Left ventricle myocardium superior (tissue), 1 donor: ENCODE measurements at places on chromosomes 4 and X.
A peak's percentile ranks its signal among the peaks of the same experiment; 100 is the strongest.

GRCh38 chrX:19070555-19070994 is 51.7 kb downstream of the ADGRG2 start:
- DNase-seq = peak; percentile 39

- DNase-seq = no peak
These were observed 122.3 kb downstream of the ARHGAP10 start for GRCh38 chr4:147854154-147854553.

- DNase-seq = no peak
These were observed 43.7 kb downstream of the MAGEB16 start for GRCh38 chrX:35841872-35842271.

- DNase-seq = no peak
These were observed 118.2 kb downstream of the NAF1 start for GRCh38 chr4:163048447-163048846.

DNA sequence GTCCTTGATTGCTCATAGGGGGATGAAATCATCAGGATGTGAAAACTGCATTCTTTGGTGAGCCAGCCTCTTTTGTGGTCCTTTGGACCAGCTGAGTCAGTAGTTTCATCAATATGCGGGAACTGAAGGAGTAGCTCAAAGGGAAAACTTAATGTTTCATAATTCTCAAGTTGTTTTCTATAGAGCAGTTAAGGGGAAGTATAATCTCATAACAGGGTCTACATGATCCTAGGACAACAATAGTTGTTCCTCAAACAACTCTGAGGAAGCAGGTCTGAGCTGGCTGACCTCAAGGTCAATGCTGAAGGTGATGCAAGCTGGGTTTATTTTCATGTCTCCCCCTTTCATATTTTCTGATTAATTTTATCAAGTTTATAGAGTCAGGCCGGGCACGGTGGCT is 36.1 kb upstream of the IRF2 start:
- no peak for DNase-seq

DNA sequence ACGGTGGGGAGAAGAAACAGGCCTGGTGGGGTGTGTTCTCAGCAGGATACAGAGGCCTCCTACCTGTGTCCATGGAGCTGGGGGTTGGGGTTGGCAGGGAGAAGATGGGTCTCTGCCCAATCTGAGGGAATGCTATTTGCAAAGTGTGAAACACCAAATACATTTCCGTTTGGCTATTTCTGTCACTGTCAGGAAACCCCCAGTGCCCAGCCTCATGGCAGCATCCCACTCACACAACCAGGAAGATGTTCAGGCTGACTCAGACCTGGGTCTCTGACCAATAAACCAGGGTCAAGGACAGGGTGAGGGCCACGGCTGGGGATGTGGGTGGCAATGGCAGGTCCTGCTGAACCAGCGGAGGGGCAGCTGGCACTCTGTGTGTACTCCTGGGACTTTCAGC is 41.3 kb downstream of the BCOR start:
- no peak for DNase-seq

DNA sequence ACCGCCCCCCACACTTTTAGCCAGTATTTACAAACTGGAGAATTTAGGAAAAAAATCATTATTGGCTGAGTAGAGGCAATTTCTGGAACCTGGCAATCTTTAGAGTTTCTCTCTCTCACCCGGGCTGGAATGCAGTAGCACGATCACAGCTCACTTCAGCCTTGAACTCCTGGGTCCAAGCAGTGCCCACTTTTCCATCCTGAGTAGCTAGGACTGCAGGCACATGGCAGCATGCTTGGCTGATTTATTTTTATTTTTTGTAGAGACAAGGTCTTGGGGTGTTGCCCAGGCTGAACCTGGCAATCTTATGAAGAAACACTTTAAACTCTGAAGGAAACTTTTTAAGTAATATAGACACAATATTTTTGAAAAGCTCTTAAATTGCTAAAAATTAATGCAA is 120.1 kb downstream of the AFF1 start:
- DNase-seq = no peak

DNA sequence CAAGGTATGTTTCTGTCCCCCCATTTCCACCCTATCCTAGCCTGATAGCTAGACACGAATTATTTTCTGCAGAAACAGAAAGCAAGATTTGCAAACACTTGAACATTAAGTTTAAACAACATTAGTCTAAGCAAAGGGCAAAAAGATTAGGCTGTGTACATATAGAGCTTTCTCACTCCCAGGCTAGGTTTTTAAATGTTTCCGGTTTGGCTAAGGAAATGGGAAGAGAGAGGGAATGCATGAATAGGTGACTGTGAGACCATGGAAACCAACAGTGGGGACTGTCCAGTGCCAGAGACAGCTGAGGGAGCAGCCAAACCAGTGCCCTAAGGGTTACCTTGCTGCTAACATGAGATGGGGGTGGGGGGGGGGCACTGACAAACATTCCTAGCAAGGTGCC is 242.7 kb downstream of the SCFD2 start:
- no peak for DNase-seq

- no peak for DNase-seq
These were observed 11.8 kb upstream of the CPE start for GRCh38 chr4:165367040-165367439.

- no peak for DNase-seq
These were observed 106.7 kb downstream of the PDLIM5 start for GRCh38 chr4:94558392-94558904.

DNA sequence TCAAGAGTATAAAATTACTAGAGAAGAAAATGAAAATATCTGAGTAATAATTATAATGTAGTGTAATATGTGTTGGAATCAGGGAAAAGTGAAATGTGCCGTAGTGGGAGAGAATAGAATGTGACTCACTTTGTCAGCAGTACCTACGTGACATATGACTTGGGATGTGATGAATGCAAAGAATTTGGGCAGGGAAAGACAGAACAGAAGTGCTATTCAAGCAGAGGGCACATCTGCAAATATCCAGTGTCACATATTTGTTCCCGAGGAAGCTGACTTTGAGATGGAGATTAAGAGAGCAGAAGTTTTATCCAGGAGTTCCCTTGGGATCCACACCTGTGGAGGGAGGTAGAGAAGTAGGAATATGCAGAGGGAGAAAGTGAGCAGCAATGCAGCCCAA is 69.3 kb upstream of the HS3ST1 start:
- DNase-seq = no peak

DNA sequence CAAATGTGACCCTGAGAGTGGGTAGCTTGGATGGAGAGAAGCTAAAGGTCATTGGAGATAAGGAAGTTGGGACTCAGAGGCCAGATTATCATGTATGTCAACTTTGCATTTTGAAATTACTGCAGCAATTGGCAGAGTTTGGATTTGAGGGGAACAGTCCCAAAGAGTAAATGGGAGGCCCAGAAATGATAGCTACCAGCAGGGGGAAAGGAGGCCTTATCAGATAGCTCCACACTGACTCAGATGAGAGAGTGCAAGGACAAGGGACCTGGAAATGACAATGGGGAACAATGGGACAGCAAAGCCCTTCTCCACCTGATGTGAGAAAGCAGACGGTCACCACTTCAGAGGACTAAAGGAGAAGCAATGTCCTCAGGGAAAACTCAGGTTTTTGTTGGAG is 201.5 kb upstream of the JADE1 start:
- no peak for DNase-seq

DNA sequence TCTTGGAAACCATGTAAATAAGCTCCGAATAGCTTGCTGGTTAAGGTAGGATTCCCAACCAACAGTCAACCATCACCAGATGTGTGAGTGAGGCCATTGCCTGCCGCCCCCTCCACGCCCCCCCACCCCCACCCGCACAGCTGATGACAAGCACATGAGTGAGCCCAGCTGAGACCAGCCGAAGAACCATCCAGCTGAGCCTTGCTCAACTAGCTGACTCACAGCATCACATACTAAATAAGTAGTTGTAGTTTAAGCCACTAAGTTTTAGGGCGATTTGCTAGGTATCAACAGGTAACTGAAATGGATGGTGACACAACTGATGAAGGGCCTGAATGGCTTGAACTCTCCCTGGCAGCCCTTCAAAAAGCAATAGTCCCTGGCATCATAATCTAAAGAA is 1.6 kb upstream of the CCDC149 start:
- no peak for DNase-seq

DNA sequence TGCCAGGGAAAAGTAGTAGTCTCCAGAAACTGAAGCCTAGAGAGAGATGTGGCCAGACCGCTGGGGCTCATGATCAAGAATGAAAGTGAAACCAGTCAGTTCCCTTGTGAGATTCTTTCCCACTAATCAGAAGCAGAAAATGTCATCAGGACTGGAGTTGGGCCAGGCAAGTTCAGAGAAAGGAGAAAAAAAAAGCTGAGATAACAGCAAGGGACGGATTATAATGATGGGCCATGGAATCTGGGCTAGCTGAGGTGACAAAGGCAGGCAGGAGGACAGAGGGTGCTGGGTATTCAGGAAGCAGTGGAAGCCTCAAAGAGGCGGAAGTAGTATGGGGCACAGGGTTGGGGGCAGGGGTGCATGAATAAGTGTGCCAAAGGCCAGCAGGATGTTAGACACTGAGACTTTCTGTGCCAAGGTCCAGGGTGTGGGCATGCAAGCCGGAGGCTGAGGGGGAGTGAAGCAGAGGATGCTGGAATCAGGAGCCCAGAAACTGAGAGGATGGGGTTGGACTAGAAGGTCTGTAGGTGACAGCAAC is 2.5 kb downstream of the CXorf38 start:
- peak; percentile 37 for DNase-seq

DNA sequence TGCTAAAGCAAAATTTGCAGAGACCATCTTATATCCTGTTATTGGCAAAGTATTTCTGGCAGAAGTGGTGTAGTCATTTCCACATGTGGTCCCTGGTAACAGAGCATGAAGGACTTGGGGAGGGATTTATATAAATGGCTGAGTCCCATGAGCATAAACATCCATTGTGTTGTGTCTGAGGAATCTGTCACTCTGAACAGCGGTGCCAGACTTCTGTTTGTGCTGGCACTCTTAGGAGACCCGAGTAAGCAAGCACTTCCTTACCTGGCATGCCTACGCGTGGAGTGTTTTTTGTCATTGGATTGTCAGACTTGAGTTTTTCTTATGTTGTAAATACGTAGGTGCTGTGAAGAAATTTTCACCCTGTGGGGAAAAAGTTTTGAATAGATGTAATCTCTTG is 285.9 kb downstream of the ARHGAP10 start:
- DNase-seq = peak; percentile 40

- no peak for DNase-seq
These were observed 2403.2 kb downstream of the ARAP2 start for GRCh38 chr4:33841120-33841519.

DNA sequence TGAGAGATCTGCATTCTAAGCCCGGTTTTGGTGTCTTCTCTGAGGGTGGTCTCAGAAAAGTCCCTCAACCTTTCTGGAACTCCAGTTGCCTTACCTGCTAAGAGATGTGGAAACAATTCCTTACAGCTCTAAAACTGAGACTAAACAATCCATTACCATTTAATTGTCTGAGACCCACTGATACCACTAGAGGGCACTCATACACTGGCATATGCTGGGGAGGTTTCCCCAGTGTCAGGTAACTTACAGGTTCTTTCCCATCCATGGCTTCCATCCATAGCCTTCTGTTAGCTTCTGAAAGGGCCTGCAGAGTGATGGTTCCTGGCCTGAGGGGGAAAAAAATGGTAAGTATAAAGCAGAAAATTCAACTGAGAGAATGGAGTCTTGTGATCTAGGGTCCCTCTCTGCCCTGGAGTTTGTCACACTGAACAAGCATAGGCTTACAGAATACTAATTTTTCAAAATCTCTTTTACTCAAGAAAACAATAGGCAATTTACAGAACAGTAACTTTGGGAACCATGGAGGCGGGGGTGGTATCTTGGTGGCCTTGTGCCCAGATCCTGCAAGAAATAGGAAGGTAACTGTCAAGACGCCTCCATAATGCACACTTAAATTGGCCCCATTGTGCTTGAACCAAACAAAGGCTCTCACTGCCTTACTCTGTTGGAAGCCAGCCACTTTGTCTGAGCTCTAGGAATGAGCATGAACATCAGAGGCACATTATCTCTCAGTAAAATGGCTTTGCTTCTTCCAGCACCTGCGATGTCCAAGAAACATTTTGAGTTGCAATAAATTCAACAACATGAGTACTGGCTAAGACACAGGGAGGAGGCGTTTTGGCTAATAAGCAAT is 236.1 kb downstream of the OPHN1 start:
- DNase-seq = no peak

GRCh38 chr4:143406523-143406922 is 69.8 kb downstream of the GAB1 start:
- DNase-seq = peak; percentile 54

GRCh38 chr4:106851726-106852125 is 184.4 kb downstream of the DKK2 start:
- no peak for DNase-seq

DNA sequence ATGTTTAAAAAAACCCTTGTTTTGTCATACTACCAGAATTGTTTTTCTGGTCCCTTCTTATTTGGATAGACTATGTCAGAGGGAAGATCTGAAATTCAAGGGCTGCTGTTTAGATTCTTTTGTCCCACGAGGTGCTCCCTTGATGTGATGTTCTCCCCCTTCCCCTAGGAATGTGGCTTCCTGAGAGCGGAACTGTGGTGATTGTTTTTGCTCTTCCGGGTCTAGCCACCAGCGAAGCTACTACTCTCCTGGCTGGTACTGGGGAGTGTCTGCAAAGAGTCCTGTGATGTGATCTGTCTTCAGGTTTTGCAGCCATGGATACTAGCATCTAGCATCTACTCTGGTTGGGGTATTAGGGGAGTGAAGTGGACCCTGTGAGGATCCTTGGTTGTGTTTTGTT is 271.1 kb downstream of the DCAF12L2 start:
- no peak for DNase-seq
